ENCODE measurements at places on chromosomes 2 and 18.

DNA sequence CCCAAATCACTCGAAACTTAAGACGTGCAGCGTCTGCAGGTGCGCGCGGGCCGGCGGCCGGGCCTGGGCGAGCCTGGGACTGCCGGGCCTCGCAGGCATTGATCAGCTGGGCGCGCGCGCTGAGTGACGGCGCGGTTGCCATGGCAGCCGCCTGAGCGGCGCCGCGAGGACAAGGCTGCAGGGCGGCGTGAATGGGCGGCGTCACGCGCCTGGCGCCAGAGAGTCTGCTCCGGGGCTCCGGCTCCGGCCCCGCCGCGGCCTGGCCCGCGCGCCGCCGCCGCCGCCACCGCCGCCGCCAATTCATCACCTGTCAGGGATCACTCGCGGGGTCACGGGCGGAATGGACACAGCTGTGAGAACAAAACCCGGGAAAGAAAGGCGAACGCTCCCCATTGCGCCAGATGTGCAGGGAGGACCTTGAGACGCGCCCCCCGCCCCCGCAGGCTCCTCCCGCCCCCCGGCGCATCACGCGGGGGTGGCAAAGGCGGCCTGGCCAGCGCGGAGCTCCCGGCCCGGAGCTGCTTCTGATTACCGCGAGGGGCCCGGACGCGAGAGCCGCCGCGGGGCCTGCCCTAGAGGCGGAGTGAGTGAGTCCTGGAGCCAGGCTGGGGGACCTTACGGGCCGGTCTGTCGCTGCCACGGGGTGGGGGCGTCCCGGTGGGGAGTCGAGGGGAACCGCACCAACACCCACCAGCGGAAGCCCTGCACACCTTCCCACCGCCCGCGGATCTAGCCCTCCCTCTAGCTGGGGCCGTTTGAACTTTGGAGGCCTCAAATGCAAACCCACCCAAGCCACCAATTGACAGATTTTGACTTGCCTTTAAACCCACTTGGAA lies 2.9 kb upstream of the ID2 start:
- peak; percentile 94 for DNase-seq

DNA sequence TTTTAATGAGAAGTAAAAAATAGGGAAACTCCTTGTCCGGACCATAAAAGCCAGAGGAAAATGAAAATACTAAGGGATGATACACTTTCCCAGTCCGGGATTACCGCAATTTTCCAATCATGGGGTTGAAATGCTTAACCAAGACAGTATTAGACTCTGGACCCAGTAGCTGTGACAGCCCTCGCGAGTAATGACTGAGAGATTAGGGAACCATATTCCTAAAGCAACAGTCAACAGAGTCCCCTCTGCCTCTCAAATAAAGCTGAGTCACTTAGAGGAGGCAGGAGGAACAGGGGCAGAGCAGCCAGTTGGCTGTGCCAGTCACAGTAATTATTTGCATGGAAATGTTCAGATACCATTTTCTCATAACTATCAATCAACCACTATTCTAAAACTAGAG lies 34.8 kb downstream of the GPATCH11 start:
- DNase-seq, result no peak

- DNase-seq, result no peak
Observed at GRCh38 chr2:175577368-175577970, 396.0 kb upstream of the ATP5MC3 start.

DNA sequence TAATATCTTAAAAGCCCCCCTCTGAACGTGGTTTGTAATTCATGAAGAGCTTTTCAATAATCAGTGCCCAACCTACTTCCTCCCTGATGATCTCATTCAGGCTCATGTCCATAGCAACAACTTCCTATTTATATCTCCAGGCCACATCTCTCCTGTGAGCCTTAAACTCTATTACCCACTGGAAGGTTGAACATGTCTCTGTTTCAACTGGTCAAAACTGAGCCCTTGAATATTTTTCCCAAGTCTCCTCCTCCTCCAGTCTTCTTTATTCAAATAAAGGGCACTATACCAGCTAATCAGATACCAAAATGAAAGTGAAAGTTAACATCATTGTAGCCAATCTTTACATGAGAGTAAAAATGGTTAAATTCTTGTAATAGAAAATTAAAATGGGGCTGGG lies 63.7 kb upstream of the ITGA4 start:
- DNase-seq, result peak; percentile 7

- DNase-seq, result peak; percentile 31
Observed at GRCh38 chr2:143901185-143901842, 618.6 kb downstream of the ZEB2 start.

- DNase-seq, result no peak
Observed at GRCh38 chr2:127007652-127008051, 99.3 kb downstream of the BIN1 start.

All from Calu3 (cell line).